ENCODE measurements at places on chromosomes 4 and X.

DNA sequence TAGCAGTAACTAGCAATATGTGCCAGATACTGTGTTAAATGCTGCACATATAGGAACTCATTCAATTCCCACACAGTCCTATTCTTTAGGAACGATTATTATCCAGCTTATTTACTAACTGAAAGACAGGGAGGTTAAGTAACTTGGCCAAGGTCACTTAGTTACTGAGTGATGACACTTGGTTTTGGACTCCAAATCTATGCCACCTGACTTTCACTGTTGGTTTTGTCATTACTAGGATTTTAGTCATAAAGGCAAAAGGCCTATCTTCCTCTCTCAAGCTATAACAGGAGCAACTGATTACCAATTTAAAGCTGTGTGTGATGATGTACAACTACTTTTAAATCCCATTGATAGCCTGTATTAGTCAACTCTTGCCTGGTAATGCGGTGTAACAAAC, 138.9 kb upstream of the STX18 start:
- DNase-seq: no peak

GRCh38 chr4:156185514-156186055, 231.9 kb upstream of the CTSO start:
- no peak for DNase-seq

- DNase-seq: no peak
Measured at GRCh38 chr4:121811122-121811521, 10.0 kb downstream of the EXOSC9 start.

DNA sequence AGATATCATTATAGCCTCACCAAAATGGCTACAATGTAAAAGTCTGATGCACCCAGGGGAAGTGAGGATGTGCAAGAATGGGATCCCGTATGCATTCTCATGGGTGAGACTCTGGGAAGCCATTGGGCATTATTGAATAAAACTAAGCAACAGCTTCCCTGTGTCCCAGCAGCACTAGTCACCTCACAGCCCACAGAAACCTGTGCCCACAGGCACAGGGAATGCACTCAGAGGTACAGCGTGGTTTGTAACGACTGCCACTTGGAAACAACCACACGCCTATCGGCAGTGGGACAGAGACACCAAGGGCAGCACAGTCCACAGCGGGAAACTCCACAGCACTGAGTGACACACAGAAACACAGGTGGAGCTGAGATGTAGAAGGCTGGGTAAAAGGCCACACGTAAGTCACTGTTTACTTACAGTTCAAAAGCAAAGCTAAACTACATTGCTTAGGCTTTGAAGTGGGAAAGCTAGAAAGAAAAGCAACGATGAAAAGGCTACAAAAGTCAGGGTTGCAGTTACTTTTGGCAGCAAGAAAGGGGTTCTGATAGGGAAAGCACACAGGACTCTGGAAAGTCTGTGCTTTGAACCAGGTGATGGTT, 69.2 kb downstream of the HAUS3 start:
- DNase-seq: no peak

GRCh38 chr4:107512549-107512948, 207.5 kb downstream of the PAPSS1 start:
- no peak for DNase-seq

DNA sequence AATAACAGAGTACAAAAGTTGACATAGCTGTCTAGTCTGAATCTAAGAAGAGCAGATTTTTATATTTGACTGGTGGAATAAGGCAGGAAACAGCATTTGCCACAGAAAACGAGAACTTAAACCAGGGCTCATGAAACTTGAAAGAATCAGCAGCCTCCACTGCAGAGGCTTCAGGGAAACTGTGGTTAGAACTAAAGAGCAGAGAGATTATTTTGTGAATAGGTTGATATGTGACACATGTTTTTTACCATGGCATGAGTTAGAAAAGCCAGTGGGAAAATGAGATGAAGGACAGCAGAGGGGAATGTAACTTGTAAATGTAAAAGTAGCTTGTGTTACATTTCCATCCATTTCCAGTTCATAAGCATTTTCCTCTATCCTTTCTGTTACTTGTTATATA, 63.7 kb upstream of the CAMK2D start:
- DNase-seq: no peak

GRCh38 chr4:158649111-158649680, 22.5 kb downstream of the C4orf46 start:
- no peak for DNase-seq

GRCh38 chr4:100721077-100721476, 203.3 kb upstream of the EMCN start:
- no peak for DNase-seq

- no peak for DNase-seq
Measured at GRCh38 chrX:145613894-145614293, 203.7 kb upstream of the SLITRK2 start.

DNA sequence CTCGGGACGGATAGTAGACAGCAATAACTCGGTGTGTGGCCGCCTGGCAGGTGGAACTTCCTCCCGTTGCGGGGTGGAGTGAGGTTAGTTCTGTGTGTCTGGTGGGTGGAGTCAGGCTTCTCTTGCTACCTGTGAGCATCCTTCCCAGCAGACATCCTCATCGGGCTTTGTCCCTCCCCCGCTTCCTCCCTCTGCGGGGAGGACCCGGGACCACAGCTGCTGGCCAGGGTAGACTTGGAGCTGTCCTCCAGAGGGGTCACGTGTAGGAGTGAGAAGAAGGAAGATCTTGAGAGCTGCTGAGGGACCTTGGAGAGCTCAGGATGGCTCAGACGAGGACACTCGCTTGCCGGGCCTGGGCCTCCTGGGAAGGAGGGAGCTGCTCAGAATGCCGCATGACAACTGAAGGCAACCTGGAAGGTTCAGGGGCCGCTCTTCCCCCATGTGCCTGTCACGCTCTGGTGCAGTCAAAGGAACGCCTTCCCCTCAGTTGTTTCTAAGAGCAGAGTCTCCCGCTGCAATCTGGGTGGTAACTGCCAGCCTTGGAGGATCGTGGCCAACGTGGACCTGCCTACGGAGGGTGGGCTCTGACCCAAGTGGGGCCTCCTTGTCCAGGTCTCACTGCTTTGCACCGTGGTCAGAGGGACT, 5.7 kb upstream of the MSANTD1 start:
- no peak for DNase-seq

DNA sequence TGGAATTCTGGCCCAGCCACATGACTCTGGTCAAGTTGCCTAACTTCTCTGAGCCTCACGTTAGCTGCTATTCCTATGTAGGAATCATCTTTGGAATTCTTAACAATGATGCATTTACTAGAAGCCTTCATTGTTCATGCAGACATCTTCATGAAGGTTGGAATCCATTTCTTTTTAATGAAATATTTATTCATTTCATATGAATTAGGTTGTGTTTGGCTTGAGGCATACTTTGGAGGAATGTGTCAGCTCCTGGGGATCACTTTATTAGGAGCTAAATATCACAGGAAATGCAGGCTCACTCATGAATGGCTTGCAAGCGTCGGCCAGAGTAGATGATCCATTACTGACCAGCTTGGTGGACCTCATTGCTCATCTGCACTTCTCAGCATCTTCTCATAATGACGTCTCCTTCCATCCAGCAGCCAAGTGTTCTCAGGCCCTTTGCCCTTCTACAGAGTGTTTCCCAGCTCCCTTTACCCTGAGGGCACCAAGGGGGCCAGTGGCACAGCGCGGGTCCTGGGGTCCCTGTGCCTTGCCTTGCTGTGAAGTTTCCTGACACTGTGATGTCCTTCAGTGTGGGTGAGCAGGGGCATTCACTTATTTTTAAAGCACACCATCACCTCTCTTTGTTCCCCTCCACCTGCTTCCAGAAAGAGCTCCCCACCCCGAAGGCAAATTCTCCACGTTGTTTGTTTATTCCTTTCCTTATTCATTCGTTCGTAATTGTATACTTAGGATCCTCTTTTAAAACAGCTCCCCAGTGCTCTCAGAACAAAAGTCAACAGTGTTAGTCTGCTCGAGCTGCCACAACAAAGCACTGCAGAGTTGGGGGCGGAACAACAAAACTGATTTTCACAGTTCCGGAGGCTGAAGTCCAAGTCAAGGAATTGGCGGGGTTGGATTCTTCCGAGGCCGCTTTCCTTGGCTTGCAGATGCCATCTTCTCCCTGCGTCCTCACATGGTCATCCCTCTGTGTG, 106.8 kb downstream of the STK32B start:
- no peak for DNase-seq

DNA sequence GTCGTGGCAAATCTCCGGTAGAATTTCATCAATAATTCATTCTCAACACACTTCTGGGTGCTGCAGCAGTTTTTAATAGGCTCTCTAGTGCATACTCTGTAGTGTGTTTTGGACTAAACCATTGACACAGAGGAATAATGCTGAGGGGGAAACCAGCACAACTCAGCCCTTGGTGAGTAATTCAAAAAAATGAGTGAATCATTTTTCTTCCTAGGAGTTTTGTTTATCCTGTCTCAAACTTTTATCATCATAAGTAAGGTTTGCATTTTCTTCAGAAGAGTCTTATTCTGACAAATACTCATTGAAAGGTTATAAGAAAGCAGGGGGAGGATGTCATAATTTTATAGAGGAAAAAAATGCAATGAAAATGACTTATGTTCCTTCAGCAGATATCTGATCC, 2542.7 kb downstream of the PCDH7 start:
- no peak for DNase-seq

Data from chondrocyte (in vitro differentiated cells).